Posterior vena cava (tissue), 2 donors: ENCODE measurements at places on chromosomes 12 and 14. TPM values are rescaled to one million over a fixed set of nuclear protein-coding genes. Genes with fewer than 3 reads are reported as not detected.

The NTS gene
- total RNA-seq = 2.4 TPM

DNA sequence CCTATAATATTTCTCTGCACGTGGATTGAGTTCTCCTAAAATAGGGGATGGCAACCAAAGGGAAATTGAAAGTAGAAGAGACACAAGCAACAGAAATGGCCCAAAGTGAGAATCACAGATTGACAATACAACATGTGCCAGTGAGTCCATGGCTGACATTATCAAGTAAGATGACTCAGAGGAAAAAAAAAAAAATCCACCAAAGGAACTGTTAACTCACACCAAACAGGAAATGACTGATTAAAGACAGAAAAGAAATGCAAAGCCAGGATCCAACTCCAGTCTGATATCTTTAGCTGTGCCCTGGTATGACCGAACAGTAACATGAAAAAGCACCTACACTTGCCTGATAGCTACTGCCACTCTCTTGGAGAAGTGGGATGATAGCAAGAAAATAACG lies 485.0 kb downstream of the PRKD1 start:
- DNase-seq = no peak

DNA sequence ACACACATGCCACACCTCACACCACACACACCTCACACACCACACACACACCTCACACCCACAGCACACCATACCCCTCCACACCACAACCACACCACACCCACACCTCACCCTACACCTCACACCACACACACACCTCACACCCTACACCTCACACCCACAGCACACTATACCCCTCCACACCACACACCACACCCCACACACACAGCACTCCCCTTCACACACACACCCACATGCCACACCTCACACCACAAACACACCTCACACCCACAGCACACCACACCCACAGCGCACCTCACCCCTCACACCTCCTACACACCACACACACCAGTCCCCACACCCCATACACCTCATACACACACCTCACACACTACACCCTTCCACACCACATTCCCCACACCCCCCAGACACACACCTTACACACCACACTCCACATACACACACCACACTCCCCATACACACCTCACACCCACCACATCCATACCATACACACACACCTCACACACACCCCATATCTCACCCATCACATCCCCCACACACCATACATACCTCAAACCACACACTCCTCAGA lies 80.0 kb downstream of the ACTN1 start:
- DNase-seq = no peak

- DNase-seq = no peak
These were observed 45.8 kb upstream of the CORO1C start for GRCh38 chr12:108777156-108777555.

The UNC119B gene
- 21.3 TPM for total RNA-seq

The YARS2 gene
- 10.3 TPM for total RNA-seq

DNA sequence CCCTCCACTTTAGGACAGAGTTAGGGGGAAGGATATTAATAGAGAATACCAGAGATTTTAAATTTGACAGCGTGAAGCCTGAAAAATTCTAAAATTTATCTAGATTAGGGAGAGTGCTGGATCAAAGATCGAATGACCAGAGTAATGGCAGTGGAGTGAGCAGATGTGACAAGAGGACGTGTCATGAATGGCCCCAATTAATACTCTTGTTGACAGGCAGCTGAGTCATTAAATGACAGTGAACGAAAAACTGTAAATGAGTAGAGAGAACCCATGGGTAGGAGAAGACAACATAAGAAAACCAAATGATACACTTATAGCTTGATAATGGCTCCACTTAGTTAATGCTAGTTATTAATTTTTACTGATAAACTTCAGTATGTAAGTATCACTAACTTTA lies 73.9 kb upstream of the PLEKHA5 start:
- no peak for DNase-seq

DNA sequence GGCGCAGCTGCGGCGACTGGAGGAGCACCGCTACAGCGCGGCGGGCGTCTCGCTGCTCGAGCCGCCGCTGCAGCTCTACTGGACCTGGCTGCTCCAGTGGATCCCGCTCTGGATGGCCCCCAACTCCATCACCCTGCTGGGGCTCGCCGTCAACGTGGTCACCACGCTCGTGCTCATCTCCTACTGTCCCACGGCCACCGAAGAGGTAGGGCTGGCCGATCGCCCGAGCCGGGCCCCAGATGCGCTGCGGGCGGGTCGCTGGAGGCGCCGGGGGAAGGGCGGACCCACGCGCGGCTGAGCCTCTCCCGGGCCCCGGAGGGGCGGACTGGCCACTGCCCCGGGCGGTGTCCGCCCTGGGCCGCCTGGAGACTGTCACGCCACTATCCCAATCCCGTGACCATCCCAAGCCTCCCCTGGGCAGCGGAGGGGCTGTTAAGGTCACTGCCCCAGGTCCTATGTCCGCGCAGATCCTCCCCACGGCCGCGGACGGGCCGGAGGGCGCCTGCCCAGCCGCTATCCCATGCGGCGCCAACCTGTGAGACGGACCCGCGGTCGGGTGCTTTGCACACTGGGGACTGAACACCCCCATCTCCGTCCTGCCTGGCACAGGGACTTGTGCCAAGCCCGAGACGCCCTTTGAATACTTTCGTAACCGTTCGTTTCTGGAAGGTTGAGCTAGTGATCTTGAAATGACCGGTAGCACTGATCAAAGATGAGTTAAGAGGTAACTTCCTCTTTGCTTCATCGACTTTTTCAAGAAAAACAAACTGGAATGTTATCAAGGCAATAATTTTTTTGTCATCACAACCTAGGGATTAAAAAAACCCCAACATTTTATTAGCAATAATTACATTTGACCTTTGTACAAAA lies 725 bp downstream of the CHPT1 start:
- peak; percentile 88 for DNase-seq

DNA sequence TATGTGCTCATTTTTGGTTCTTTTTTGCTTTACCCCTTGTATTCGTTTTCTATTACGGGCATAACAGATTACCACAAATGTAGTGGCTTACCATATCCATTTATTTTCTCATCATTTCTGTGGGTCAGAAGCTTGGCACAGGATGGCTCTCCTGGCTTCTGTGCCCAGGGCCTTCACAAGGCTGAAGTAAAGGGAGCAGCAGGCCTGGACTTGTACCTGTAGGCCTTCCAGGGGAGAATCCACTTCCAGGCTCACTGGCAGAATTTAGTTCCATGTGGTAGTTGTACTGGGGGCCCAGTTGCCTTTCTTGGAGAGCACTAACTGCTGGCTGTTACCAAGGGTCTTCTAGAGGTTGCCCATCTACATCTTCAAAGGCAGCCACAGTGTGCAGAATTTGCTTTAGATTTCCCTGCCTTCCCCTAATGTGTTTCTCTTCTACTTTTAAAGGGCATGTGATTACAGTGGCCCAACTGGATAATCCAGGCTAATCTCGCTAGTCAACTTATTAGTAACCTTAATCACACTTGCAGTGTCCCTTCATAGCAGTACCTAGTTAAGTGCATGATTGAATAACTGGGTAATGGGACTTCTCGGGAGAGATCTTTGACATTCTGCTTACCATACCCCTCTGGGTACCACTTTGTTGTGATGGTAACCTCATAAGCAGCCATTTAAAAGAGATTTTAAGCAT lies 67.0 kb downstream of the CRADD start:
- no peak for DNase-seq

The MIA2 gene
- total RNA-seq = 19.9 TPM

The KSR2 gene
- 0.05 TPM for total RNA-seq

The POLE2 gene
- total RNA-seq = 4.1 TPM

The CYP46A1 gene
- 1.3 TPM for total RNA-seq

The ZDHHC17 gene
- 37.5 TPM for total RNA-seq

DNA sequence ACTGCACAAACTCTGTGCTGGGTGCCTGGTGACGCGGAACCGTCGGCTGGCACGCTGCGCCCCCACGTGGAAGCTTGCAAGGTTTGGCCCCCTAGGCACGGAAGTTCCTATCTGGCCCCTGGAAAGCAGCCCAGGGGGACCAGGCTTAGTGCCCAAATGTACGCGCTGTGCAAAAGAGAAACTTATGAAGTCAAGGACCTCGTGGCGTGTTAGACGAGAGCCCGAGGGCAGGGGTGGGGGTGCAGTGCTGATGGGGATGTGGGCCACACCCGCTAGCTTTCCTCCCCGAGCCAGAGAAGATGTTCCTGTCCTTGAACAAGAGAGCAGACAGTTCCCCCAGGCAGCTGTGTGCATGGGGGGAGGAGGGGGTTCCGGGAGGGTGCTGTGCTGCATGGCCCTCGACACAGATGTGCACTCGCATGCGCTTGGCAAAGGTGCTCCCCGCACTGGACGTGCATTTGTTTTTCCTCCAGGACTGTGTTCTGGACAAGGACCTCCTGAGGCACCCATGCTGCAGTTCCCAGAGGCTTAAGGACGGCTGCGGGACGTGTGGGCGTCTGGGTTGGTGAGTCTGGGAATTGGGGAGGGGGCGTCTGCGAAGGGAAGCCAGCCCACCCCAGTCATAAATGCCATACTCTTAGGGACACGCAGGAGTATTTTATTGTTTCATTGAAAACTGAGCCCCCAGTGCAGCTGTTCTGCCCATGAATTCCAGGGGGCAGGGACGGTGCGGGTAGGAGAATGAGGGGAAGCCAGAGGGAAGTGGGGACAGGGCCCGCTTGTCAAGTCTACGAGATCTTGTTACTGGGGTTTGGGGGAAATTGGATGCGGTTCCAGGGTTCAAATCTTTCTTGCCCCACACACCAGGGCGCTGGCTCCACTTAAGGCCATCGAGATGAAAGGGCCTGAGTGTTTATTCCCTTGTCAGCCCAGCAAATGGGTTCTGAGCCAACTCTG lies 80.0 kb downstream of the NTF3 start:
- DNase-seq = no peak

DNA sequence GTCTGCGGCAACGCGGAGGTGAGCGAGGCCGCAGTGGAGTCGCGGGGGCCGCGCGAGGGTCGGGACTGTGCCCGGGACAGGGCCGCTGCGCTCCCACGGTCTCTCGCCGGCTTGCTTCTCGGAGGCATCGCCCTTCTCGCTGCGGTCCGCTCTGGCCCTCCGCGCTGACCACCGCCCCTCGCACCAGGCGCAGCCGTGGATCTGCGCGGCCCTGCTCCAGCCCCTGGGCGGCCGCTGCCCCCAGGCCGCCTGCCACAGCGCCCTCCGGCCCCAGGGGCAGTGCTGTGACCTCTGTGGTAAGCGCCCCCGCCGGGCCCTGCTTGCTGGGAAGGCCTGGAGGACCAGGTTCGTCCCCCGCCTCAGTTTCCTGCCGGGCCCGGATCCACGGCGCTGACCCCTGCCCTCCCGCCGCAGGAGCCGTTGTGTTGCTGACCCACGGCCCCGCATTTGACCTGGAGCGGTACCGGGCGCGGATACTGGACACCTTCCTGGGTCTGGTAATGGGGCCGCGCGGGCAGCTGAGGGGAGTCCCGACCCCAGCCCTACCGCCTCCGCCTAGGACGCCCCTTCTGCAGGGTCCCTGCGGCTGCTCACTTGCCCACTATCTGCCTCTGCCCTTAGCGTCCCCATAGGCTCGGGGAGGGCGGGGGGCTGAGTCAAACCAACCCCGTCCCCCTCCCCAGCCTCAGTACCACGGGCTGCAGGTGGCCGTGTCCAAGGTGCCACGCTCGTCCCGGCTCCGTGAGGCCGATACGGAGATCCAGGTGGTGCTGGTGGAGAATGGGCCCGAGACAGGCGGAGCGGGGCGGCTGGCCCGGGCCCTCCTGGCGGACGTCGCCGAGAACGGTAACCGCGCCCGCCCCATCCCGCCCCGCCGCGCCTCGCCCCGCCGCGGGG lies 7.0 kb downstream of the AMN start:
- DNase-seq = no peak

- no peak for DNase-seq
These were observed 97.6 kb downstream of the GCH1 start for GRCh38 chr14:54805070-54805444.

DNA sequence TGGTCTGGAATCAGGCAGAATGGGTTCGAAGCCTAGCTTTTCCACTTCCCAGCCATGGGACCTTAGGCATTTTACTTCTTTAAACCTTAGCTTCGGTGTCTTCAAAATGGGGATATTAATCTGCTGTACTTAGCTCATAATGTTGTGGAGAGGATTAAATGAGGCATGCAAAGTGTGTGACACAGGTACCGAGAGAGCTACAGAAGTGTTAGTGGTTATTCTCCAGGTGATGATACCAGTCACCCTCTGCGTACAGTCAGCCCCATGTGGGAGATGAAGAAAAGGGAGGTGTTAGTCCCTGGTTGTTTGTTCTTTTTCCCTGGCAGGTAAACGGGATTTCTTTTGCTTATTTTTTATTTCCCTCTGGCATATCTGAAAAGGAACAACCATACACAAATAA lies 212.1 kb downstream of the PHLDA1 start:
- no peak for DNase-seq

GRCh38 chr12:110246636-110247339 lies 34.3 kb upstream of the ATP2A2 start:
- DNase-seq = no peak

GRCh38 chr14:24411443-24412389 lies 12.9 kb downstream of the NYNRIN start:
- DNase-seq = no peak
